ENCODE measurements at places on chromosomes 13 and 19. TPM values are rescaled to one million over a fixed set of nuclear protein-coding genes. Genes with fewer than 3 reads are reported as not detected.

Gene LTBP4
- total RNA-seq = 57.1 TPM

Gene ZNF563
- not detected for total RNA-seq

Gene MAMSTR
- 0.42 TPM for total RNA-seq

Gene THAP8
- total RNA-seq = 8.1 TPM

Gene CACNA1A
- 0.04 TPM for total RNA-seq
